T-helper 22 cell (primary cell): ENCODE measurements at places on chromosomes 6 and 20.

- DNase-seq, result no peak
These were observed 613.2 kb upstream of the FLRT3 start for GRCh38 chr20:14950633-14951032.

GRCh38 chr20:19945732-19946670, 71.2 kb upstream of the NAA20 start:
- no peak for DNase-seq

GRCh38 chr6:170575250-170575649, 9.2 kb downstream of the PDCD2 start:
- DNase-seq, result no peak

- DNase-seq, result no peak
These were observed 637.4 kb upstream of the MARCKS start for GRCh38 chr6:113219783-113220182.

DNA sequence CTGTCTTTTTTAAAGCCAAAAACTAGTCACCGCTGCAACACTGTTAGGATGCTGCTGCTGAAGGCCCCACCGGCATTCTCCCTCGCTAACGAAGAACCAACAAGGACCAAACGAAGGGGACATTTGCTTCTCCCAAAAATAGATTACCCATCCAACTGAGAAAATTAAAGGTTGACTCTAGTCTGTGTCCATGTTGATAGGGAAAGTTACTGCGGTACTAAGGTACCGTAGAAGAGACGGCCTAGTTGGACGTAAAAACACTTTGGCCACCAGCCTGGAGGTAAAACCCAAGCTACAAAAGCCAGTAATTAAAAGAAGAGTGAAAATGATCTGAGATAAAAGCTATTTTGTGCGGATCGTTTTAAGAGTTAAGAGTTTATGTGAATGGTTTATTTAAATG, 11.8 kb upstream of the FOXF2 start:
- DNase-seq, result no peak

DNA sequence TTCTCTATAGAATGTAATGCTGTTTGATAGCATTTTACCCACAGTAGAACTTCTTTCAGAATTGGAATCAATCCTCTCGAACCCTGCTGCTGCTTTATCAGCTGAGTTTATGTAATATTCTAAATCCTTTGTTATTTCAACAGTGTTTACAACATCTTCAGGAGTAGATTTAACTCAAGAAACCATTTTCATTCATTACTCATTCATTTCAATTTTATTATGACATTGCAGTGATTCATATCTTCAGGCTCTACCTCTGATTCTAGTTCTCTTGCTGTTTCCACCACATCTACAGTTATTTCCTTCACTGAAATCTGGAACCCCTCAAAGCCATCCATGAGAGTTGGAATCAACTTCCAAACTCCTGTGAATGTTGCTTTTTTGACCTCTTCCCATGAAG, 93.7 kb downstream of the ZFAND3 start:
- no peak for DNase-seq

DNA sequence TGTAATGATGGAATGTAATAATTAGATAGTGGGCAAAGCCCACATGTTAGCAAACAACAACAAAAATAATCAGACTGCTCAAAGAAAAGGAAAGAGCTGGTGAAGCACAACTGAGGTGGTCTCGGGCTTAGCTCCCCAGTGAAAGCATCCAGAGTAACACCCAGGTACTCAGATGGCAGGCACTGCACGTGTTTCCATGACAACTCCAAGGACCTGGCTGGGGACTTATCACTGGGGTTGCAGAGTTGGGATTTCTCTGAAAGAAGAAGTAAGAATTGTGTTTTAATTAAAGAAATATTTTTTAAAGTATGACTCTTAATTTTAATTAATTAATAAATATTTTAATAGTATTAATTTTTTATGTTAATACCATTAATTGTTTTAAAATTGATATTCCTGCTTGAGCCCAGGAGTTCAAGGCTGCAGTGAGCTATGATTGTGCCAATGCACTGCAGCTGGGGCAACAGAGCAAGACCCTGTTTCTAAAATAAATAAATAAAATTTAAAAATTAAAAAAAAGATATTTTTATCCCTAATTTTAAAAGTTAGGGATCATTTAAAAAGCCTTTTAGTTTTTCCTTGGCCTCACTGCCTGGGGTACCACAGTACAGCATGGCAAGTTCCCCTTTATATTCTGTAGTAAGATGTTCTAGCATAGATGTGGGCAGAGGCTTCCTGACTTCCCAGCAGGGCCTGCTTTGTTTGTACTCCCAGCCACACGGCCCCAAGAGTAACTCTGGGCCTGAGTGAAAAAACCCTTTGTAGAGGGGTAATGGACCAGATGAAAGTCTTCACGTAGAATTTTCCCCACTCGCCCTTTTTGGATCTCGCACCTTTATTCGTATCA, 42.2 kb upstream of the UST start:
- no peak for DNase-seq

- DNase-seq, result no peak
These were observed 76.5 kb downstream of the TULP4 start for GRCh38 chr6:158388727-158389126.

DNA sequence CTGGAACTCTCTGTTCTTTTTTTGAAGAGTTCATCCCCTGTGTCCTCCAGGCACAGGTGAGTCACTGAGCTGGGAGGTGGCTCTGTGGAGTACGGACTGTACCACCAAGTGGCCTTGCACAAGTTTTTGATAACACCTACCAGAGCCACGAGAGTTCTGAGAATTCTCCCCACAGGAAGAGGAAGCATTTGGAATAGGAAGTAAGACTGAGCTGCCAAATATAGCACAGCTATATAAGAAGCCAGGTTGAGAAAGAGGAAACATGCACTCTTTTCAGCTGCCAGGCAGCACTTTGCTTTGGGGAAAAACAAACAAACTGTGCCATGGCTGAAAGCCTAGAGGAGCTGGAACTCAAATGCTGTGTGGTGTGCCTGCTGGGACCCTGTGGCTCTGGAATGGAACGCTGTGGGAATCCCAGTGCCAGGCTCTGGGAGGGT, 70.8 kb upstream of the RIPOR2 start:
- peak; percentile 19 for DNase-seq

DNA sequence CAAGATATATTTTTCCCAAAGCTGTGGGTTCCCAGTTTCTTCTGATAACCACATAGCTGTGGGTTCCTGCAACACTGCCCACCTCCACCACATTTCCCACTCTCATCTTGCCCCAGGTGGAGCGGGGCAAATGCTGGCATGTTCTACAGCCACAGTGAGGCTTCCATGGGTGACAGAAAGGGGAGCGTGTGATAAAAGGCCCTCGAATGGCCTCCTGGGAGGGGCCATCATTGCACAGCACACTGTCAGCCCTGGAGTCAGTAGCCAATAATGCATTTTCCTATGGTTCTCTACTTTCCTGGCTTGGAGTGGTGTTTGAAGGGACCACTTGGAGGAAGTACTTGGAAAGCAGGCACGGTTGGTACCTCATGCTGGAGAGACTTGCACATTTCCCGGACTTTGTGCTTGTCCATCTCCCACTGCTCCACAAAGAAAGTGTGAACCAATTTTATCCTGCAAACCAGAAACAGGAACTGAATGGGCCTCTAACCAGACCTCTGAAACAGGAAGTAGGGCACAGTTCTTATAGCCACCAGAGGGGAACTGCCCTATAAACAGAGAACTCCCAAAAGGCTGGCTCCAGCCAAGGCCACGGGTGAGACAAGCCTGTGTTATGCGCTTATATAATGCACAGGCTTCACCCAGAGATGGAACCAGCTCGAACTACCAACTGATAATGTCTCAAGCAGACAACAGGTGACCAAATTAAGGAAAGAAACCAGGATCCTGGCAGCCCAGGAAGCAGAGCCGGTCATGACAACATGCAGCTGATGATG, 8.6 kb downstream of the MAP3K5 start:
- no peak for DNase-seq

DNA sequence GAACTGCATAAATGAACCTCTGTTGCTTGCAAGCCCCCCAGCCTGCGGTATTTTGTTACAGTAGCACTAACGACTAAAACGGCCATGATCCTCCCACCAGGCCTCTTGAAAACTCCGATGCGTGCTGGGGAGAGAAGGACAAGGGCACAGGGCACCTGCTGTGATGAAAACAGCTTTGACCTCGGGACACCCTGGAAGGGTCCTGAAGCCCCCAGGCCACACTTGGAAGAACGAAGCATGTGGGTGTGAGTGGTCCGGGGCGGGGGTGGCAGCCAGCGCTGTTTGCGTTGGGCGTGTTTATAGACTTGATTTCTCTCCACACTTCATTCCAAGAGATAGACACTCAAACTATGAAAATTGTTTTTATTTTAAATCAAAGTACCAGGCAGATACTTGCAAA, 13.2 kb upstream of the HELZ2 start:
- no peak for DNase-seq

DNA sequence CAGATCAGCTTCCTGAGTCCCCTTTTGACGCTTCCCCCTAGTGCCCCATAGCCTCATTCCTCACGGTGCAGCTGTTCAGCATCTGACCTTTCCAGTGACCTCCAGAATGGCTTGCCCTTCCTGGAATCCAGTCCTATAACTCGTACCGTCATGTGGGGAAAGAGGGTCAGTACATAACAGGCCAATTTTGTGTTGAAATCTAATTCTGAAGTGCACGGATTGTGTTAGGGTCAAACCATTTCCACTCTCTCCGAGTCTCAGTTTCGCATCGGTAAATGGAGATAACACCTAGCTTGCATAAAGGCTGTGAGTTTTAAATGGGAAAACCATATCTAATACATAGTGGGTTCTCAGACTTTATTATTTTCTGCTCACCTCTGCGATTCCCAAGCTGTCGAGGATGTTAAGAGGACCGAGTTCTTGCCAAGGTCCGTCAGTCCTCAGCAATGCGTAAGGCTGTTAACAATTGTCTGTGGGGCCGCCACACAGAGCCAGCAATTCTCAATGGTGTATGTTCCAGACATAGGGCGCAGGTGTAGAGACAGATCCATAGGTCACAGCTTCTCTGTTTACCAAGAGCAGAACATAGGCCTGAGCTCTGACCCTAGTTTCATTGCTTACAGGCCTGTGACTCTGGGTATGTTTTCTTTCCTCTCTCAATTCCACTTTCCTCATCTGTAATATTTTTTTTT, 45.5 kb upstream of the CCR6 start:
- DNase-seq, result no peak

DNA sequence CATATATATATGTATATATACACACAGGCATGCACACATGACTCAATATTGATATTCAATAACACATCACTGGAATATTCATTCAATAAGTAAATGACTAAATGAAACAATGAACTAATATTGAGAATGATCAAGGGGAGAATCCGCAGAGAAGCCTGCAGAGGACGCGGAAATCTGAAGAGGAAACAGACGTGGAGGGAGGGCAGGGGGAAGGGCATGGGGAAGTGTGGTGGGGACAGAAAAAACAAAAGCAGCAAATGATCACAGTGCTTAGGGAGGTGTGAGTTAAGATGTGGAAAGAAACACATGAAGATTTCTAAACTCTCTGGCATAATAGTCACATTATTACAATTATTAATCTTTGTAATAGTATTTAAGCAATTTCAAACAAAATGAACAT, 14.5 kb downstream of the PERP start:
- no peak for DNase-seq

- DNase-seq, result no peak
These were observed 33.7 kb upstream of the IYD start for GRCh38 chr6:150334790-150335783.

DNA sequence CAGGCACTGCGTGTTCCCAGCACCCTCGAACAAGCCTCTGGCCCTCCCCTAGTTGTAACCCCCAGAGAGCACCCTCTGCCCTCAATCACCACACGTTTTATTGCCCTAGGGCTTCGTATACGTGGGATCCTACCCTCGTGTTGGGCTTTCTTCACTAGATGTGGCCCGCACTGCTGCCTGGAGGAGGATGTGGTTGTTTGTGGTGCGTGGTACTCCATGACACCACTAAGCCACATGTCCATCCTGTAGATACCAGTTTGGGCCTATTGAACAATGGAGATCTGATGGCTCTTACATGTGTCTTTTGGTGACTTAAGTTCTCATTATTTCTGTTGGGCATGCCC, 17.0 kb downstream of the SLC2A4RG start:
- no peak for DNase-seq

- DNase-seq, result no peak
These were observed 12.6 kb upstream of the FAM209A start for GRCh38 chr20:56511926-56512325.

- no peak for DNase-seq
These were observed 639 bp upstream of the LBP start for GRCh38 chr20:38345643-38346042.

GRCh38 chr6:98787961-98788360, 46.4 kb upstream of the POU3F2 start:
- no peak for DNase-seq

GRCh38 chr6:169487579-169488436, 214.0 kb downstream of the WDR27 start:
- no peak for DNase-seq

- no peak for DNase-seq
These were observed 3.1 kb downstream of the NCOA7 start for GRCh38 chr6:125793863-125794262.

DNA sequence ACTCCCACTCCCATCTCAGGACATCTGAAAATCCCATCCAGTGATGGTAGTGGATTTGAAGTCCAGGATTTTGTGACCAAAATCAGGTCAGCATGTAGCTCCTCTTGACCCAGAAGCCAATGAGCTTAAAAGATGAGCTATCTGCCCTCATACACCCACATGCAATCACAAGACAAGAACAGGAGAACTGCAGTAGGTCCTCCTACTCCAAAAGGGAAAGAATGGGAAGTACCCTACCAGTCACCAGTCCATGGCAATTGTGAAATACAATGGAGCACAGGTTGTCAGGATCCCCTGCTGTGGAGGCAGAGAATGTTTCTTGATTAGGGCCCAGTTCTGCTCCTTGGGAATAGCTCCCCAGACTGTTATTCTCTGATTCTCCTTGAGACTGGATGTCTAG, 347.3 kb upstream of the CNR1 start:
- no peak for DNase-seq

- no peak for DNase-seq
These were observed 259.6 kb upstream of the FOXQ1 start for GRCh38 chr6:1052262-1052661.

DNA sequence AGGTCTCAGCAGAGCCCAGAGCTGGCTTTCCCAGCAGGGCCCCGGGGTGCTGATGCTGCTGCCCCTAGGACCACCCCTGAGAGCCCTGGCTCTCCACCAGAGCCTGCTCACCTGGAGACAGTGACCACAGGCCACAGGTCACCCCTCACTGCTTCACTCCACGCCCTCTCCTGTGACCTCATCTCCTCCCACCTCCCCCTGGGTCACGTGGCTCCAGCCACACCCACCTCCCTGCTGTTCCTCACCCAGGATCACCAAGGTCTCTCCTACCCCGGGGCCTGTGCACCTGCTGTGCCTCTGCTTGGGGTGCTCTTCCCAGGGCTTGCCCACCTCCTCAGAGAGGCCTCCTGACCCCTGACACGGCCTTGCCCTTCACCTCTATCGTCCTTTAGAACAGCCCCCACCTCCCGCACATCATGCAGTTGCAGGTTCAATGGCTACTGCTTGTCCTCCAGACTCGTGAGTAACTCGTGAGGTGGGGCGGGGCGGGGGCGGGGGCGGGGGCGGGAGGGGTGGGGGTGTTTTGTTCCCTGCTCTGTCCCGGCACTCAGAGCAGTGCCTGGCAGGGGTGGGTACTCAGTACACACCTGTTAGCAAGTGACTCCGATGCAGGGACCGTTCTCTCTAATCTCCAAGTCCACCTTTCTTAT, 468.0 kb downstream of the PREX1 start:
- no peak for DNase-seq

GRCh38 chr6:142421285-142422117, 119.7 kb downstream of the ADGRG6 start:
- no peak for DNase-seq

GRCh38 chr6:96032661-96033060, 16.9 kb downstream of the FUT9 start:
- DNase-seq, result no peak
